Hematopoietic multipotent progenitor cell treated with erythropoietin and hydrocortisone succinate and interleukin-3 and kit ligand, for 8 days (in vitro differentiated cells): ENCODE measurements at places on chromosomes 1 and 21.
A peak's percentile ranks its signal among the peaks of the same experiment; 100 is the strongest.

DNA sequence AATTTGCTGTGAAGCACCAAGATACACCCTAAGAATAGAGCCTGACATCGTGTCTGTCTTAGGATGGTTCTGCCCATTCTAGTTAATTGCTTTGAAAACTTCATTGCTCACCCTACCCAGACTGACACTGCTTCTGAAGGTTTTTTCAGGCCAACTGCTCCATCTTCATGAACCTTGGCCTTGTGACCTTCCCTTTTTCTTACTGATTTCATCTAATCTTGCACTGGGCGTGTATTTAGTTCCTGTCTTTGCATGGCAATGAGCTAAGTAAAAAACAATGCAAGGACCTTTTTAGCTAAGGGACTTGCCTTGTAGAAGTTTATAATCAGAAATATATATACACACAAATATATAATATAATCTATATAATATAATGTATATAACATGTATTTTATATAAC, 108.0 kb downstream of the PBX1 start:
- DNase-seq, result no peak

- no peak for DNase-seq
Measured at GRCh38 chr1:26450908-26451307, 18.8 kb downstream of the DHDDS start.

DNA sequence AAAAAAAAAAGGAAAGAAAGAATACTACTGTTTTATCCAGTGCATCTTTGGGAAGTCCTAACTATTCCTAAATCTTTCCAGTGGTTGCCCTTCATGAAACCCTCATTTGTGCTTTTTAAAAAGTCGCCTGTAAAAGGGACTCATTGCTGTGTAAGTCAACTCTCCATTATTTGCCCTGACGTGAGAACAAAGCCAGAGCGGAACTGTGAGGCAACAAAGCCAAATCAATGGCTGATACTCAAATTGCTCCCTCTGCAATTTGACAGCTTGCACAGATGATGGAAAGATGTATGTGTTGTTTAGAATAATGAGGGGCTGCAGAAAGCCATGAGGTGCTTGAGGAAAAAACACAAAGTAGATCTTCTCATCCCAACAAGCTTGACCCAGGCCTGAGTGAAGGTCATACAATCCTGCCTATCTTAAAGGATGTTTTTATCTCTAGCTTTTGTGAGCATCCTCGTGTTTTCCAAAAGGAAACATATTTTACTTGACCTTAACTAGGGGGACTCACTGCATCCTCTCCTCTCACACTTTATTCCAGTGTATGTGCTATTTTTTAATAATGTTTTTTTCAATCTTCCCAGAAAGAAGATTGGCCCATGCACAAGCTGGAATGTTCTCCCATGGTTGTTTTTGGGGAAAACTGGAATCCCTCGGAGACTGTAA, 33.4 kb downstream of the SMYD2 start:
- no peak for DNase-seq

GRCh38 chr1:84148758-84149157, 4.7 kb downstream of the PRKACB start:
- DNase-seq, result no peak

DNA sequence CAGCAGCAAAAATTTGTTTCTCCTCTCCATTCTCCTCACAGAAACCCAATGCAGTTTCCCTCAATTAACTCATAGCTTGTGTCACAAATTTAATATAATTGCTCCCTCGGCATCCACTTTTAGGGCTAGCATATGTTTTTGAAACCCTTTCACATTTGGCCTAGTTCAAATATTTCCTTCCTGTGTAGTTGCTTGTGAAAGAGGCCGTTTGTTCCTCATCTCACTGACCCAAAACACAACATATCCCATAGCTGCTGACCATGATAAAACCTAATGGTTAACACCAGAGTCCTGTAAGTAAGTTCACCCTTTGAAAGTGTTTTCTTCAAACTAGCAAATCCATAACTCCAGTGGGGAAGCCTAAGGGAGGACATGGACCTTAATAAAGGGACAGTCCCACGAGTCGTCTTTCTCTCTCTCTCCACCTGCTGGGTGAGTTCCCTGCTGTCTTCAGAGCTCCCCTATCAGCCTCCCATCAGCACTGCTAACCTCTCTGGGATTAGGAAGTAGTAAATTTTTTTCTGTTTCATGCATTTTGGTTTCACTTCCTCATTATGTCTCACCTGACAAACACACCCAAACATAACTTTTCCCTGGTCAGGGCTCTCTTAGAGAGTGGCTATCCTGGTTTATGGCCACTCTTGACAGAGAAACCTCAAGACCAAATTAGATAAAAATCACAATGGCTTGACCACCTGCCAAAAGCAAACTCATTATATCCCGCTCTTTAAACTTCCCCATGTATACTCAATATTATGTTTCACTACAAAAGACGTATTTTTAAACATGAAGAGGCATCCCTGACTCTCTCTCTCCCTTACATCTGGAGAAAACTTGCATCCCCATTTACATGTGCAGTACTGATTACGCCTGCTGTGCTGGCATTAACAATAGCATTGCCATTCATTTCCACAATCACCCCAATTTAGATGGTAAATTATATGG, 177.7 kb upstream of the HP1BP3 start:
- peak; percentile 15 for DNase-seq

- no peak for DNase-seq
Measured at GRCh38 chr1:219330001-219330400, 156.3 kb downstream of the LYPLAL1 start.

DNA sequence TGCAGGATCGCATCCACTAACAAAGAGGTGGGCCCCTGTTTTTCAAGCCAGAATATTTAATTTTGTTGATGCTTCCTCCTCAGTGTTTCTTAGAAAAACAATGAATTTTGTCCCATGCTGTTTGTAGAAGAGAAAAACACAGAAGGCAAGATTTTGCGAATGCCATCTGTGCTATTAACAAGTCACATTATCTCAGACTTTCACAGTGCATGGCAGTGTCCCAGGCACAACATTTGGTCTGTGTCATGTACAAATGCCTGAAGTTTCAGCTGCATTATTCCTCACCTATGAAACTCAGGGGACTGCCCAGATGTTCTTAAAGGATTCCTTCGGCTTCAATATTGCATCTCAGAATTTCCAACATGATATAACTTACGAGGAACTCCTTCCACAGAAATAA, 99.6 kb upstream of the ZC3H11B start:
- no peak for DNase-seq

GRCh38 chr1:57868908-57869307, 445.0 kb upstream of the DAB1 start:
- DNase-seq, result no peak

DNA sequence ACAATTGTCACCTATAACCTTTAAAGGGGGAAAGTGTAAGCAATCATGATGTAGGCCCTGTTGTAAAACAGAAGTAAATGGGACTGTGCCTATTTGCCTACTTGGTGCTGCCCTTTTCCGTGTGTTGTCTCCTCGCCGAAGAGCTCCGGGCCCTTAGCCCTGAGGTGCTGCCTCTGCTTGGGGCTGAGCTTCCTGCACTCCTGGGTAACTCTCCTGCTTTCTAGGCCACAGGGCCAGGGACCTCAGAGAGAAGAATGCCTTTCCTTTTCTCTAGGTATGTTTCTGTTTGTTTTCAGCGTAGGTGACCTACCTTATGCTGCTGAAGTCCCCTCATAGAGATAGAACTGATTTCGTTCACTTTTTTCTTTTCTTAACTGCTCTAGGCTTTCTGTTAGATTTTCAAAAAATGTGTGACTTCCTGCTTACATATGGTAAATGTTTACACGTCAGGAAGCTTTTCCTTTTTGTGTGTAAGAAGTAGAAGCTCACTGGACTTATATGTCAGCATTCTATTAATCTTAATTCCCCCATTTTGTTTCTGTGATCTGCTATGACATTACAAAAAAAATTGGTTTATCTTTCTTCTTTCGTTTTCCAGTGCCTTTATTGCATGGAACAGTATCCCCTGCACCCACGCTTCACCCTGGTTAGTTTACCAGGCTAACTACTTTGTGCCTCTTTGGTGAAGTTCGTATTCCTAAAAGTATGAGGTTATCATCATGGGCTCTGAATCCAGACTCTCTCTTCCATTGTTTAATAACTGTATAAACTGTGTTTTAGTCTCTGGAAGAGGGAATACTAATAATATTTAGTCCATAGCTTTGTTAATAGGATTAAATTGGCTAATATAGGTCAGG, 61.7 kb downstream of the ITSN1 start:
- DNase-seq, result no peak

DNA sequence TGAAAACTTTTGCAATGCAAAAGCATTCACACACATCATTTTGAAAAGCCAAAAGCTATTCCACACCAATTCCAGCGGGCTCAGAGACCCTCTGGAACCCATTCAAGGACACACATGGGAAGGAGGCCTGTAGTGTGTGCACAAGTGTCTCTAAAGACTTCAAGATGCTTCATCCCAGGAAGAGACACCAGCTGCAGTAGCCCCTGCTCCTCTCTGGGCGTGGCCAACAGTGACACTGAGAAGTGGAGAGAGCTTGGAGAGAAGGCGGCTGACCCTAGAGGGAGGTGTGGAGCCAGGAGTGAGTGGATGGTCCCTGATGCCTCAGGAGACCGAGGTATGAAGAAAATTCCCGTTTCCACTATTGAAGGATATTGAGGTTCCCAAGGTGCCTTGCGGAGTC, 14.9 kb upstream of the TNNI1 start:
- no peak for DNase-seq

DNA sequence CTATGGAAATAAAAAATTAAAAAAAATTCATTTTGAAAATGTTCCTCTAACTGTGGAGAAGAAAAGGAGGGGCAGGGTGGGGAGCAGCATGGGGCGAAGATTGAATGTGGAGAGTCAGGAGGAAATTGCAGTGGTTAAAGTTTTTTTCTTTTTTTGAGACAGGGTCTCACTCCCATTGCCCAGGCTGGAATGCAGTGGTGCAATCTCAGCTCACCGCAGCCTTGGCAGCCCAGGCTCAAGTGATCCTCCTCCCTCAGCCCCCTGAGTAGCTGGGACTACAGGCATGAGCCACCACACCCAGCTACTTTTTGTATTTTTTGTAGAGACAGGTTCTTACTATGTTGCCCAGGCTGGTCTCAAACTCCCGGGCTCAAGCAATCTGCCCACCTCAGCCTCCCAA, 67.6 kb downstream of the ADSS2 start:
- DNase-seq, result no peak

GRCh38 chr1:54459140-54459539, 52.9 kb upstream of the SSBP3 start:
- no peak for DNase-seq

- DNase-seq, result no peak
Measured at GRCh38 chr1:151802372-151802771, 2.8 kb downstream of the LINGO4 start.

- peak; percentile 93 for DNase-seq
Measured at GRCh38 chr1:43454270-43455011, 710 bp upstream of the HYI start.

DNA sequence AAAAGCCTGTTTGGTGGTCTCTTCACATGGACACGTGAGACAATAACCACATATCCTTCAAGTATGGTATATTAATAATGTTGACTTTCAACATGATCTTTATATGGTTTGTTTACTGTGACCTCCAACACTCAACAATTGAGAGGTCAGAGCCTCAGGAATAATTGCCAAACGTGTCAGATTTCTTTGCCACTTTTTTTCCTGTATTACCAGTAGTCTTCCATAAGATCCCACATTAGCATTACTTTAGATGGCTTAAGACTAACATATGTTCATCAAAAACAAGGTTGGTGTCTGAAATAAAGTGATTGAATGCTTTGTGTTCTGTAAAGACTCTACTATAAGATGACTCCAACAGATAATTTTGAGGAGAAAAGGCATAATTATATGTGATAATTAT, 118.7 kb upstream of the F3 start:
- DNase-seq, result no peak

DNA sequence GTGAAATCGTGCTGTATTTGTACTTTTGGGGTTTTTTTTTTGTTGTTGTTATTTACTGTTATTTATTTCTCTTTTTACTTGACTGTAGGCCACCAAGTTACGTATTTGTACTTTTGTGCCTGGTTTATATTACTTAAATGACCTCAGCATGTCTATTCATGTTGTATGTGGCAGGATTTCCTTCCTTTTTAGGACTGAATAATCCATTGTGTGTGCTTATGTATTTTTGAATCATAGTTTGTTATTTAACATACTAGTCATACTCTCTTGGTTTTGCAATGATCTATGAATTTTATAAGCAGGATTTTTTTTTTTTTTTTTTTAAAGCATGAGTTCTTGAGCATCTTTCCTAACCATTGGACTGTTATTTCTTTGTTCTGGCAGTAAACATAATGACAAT, 51.2 kb downstream of the RNF2 start:
- no peak for DNase-seq

- peak; percentile 65 for DNase-seq
Measured at GRCh38 chr1:118185084-118185832, at the start of gene SPAG17. Gene SPAG17, minus strand, starts transcription at chr1:118185228. Its CDS starts 71 bp downstream, at chr1:118185157.

DNA sequence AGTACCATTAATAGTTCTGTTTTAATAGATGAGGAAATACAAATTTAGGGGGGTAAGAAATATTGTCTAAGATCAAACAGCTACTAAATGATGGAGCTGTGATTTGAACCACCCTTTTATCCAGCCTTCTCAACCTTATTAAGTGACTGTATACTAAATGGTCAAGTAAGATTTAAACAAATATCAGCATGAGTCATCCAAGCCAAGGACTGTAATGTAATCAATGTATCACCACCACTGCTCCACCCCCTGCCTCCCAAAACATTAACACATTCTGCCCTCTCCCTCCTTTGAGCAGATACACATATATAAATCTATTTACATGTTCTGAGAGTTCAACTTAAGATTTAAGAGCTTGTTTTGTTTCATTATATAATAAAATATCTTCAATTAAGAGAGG, 58.9 kb downstream of the LRRC40 start:
- DNase-seq, result no peak

GRCh38 chr1:218492874-218493273, 147.7 kb downstream of the TGFB2 start:
- no peak for DNase-seq

GRCh38 chr21:26194811-26195251, 24.3 kb upstream of the APP start:
- DNase-seq, result no peak

DNA sequence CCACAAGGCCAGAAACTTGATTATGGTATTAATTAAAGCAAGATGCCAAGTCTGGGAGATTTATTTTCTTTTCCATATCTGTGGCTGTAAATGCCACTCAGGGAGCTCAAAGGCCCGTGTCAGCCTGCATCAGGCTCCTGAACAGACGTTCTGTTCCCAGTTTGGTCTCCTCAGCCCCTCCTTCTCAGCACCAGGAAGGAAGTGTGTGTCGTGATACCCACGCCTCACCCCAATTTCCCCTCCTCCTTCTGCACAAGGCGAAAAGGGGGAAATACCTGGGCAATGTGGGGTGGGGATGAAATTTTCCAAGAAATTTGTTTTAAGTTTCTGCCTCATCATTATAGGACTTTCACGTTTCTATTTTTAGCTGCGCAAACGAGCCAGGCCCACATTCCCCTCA, 112.0 kb downstream of the SYF2 start:
- DNase-seq, result no peak

DNA sequence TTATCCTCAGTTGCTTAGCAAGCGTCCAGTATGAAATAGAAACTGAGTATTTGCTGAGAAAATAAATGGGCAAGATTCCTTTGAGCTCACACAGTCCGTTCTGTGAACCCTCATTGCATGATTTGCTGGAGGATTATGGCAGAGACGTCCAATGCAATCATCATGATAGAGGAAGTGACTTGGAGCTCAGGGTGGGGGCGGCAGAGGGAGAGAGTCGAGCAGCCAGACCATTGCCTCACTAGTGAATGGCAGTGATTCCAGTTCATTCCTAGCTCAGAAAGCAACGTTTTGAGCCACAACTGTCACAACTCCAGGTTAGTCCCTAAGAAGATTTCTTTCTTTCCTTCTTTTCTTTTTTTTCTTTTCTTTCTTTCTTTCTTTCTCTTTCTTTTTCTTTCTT, 27.5 kb upstream of the COL9A2 start:
- peak; percentile 5 for DNase-seq

GRCh38 chr1:212638492-212639151, 30.1 kb downstream of the ATF3 start:
- no peak for DNase-seq
